ENCODE measurements at places on chromosomes 12 and 14.

- no peak for DNase-seq
Observed at GRCh38 chr14:56145965-56146364, 27.8 kb downstream of the PELI2 start.

GRCh38 chr12:31566547-31566946 lies 24.4 kb downstream of the DENND5B start:
- DNase-seq: no peak

DNA sequence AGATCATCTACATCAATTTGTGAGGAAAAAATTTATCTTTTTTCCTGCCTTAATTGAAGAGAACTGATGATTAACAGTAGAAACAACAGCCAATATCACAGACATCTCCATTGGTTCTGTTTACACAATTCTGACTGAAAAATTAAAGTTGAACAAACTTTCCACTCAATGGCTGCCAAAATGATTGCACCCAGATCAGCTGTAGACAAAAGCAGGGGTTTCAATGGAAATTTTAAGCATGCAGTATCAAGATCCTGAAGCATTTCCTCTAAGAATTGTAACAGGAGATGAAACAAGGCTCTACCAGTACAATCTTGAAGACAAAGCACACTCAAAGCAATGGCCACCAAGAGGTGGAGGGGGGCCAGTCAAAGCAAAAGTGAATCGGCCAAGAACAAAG lies 231.6 kb upstream of the KRR1 start:
- no peak for DNase-seq

- no peak for DNase-seq
Observed at GRCh38 chr12:112627851-112628250, 163.7 kb upstream of the RPH3A start.

DNA sequence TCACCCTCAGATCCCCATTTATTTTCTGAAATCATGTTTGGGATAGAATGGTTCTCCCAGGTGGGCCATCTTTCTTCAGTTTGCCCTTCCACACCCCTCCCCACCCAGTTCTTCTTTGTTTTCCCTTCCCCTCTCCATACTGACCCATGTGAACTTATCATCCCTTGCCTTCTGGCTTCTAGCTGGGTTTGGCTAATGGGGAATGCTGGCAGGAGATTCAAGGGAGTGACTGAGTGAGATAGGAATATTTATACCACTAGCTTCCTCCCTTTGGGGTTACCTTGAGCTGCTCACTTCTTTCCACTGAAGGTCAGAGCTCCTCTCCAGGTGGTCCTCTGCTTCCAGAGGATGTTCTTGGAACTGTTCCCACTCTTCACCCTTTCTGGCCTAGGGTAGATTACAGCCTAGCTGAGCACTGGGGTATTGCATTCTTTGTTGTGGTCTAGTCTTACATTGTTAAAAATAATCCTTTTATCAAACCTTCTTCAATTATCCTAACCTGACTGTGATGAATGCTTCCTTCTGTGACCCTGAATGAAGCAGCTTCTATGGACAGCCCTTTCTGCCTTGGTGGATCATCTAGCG lies 88.3 kb upstream of the ATP2B1 start:
- DNase-seq: no peak

- no peak for DNase-seq
Observed at GRCh38 chr14:64438181-64438841, 27.0 kb upstream of the AKAP5 start.

Data from stimulated activated CD4-positive, alpha-beta T cell treated with anti-CD3 and anti-CD28 coated beads, Interleukin-15, amount 100 ng/mL, for 1 hour (primary cell).